Right cardiac atrium (tissue), 5 donors: ENCODE measurements at places on chromosomes 4 and X. TPM values are rescaled to one million over a fixed set of nuclear protein-coding genes. Genes with fewer than 3 reads are reported as not detected.

- no peak for DNase-seq
These were observed 232.1 kb upstream of the F9 start for GRCh38 chrX:139298437-139298836.

DNA sequence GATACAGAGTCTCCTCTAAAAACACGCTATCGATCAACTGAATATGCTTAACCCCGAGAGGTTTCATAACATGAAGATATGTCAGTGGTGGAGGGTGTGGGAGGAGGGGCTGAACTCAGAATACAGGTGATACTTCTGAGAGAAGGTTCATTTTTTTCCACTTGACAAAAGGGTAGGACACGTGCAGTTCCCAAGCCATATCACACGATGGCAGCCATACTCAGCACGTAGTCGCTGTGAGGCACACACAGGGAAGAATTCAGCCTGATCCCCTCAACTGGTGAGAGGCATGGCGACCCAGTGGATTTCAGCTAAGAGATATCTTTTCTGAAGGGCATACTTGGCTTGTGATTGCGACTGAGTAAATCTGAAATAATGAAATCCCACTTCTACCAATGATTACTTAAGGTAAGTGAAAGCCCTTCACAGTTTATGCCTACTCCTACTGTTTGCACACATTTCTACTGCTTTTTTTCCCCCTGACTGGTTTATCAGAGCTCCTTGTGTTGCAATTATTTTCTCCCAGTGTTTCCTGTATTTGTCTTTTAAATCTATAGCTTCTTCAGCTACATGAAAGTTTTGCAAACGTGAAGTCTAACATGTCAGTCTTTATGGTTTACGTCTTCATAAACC is 133.1 kb downstream of the CORIN start:
- peak; percentile 25 for DNase-seq

GRCh38 chr4:107452717-107453630 is 267.1 kb downstream of the PAPSS1 start:
- no peak for DNase-seq

GRCh38 chrX:103475381-103475780 is 43.9 kb downstream of the RAB40A start:
- DNase-seq = no peak

GRCh38 chr4:36870121-36870520 is 374.4 kb upstream of the NWD2 start:
- DNase-seq = no peak

DNA sequence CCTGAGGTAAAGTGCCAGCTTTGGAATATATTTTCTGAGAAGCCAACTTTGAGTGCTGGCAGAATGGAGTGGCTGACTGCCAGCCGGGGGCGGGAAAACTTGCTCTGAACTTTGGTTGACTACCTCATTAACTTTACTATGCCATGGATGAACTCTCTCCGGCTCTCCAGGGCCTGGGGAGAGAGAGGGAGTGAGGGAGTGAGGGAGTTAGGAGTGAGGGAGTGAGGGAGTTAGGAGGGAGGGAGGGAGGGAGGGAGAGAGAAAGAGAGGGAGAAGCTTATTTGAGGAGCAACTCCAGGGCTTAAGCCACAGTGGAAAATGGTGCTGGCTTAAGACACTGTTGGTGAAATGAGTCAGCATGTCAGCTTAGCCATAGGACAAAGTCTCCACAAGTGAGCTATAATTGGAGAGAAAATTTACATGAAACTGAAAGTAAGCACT is 280.9 kb upstream of the RPS6KA3 start:
- peak; percentile 21 for DNase-seq

GRCh38 chrX:14491689-14492088 is 37.6 kb upstream of the GLRA2 start:
- no peak for DNase-seq

DNA sequence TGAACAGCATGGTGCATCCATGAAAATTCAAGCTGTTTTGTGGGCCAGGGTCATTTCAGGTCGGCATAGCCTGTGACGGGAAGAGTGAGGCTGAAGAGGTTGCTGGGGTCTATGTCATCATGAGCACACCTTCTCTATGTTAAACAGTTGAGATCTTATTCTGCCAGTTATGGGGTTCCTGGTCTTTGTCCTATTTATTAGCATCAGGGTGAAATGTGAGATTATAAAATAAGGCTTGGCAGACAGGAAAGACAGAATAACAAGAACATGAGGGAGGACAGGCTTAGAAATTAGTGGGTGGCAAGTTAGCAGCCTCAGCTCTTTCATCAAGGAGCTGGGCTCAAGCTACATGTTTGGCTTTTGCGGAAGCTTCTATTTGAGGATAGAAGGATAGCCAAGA is 51.7 kb upstream of the CLNK start:
- DNase-seq = no peak

- DNase-seq = no peak
These were observed 62.9 kb downstream of the GEMIN8 start for GRCh38 chrX:13966793-13967125.

GRCh38 chr4:55216863-55217635 is 91.7 kb upstream of the KDR start:
- DNase-seq = no peak

Gene TMEM31
- total RNA-seq = not detected

Gene ATP2B3
- not detected for total RNA-seq
